ENCODE measurements at places on chromosomes 1 and 21.

DNA sequence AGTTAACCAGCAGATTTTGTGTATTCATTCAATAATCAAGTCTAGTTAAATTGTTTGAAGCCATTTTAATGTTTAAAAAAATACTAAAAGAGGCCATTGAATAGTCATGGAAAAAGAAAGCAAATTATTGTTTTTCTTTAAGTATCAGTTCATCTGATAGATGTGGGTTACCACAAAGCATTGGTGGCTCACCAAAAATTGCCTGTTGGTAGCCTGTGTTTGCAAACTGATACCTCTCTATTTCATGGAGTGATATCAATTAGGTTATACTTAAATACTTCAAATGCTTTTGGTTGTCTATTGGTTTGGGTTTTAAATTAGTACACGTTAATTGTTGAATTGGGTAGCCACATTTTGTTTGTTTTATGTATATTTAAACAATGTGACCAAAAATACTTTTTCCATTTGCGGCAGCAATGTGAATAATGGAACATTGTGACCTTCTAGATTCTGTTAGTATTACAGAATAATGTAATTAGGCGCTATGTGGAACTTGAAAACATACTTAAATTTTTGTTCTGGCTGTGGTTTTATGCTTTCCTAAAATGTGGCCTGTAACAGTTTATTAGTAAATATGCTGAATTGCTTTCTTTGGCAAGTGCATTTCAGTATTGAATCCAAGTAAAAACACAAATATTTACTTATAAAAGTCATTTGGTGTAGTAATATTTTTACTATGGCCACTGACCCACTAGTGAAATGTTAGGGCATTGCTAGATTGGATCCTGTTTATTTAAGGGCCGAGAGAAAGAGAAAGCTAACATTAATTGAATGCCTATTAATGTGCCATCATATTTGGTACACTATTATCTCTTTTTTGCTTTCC is 37.1 kb upstream of the NBL1 start:
- peak; percentile 43 for DNase-seq

DNA sequence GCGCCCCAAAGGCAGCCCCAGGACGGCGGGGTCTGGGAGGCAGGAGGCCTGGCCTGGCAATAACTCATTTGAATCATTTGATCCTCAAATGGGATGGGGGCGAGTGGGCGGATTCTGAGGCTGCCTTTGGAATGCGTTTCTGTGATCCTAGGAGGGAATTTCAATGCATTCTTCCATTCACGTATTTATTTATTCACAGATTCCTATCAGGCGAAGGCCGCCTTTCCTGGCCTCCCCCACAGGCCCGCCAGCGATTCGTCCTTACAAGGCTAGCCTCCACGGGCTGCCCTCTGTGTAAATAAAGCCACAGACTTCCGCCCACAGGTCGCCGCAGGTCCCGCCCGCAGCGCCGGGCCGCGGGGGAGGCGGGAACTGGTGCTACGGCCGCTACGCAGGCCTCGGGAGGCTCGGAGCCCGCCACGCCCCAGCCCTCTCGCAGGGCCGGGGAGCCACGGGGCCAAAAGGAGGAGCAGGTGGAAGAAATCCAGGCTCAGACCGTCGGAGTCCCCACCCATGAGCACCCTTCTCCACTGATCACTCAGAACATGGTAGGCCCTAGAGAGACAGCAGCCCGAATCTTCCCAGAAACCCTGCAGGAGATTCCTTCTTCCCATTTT is 31.3 kb upstream of the JUN start:
- DNase-seq, result peak; percentile 91

DNA sequence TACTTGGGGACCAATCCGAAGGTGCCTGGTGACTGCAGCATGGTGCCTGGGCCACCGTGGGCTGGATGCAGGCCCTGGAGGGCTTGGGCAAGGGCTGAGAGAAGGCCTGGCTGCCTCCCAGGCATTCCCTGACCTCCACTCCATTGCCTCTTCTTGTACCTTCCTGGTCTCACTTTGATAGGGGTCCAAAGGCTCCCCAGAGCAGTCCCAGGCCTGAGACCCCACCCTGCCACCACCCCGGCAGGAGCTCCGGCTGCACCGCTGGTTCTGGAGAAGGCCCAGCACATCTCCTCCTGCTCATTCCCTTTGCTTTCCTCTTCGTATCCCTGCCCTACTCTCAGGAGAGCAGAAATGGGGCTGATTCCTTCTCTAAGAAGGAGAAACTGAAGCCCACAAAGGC is 133.3 kb upstream of the IPO9 start:
- DNase-seq, result no peak

DNA sequence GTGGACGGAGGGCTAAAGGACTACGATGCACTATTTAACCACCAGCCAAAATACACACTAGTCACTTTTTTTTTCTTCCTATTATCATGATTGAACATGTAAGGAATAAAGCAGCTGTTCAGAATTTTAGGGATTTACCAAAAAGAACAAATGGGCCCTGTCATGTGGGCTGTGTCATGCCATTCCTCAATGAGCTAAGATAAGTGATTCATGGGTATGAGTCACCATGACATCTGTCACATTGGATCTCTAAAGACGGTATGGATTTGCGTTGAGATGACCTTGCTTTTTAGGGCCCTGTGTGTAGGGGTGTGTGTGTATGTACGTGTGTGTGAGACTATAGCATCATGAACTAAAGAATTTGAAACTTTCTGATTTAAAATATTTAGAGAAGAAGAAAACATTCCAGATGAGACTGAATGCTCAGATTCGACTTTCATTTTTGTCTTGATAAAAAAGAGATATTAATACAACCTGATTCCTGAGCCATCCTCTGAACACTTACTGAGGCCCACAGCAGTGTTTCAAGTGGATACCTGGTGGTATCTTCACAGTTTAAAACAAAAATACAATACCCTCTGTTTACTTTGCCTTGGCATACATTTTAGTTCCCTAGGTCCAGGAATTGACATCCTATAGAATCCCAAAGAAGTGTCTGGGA is 246.1 kb upstream of the DUSP10 start:
- peak; percentile 62 for DNase-seq

DNA sequence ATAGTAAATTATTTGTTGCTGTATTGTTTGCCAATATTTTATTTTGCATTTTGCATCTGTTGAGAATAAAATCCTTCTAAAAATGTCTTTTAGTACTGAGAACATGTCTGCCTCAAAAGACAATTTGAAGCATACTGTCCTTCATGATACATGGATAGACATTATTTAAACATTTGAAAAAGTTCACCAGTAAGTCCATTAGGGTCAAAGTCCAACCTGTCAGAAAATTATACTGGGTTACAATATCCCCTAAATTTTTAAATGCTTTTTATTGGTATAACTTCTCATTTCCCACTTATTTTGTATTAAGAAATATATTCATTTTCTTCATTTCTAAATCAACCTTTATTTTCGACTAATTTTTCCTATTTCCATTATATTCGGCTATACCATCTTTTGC is 9.3 kb downstream of the CHML start:
- no peak for DNase-seq

- DNase-seq, result no peak
These were observed 12.9 kb downstream of the COA6 start for GRCh38 chr1:234386122-234386521.

DNA sequence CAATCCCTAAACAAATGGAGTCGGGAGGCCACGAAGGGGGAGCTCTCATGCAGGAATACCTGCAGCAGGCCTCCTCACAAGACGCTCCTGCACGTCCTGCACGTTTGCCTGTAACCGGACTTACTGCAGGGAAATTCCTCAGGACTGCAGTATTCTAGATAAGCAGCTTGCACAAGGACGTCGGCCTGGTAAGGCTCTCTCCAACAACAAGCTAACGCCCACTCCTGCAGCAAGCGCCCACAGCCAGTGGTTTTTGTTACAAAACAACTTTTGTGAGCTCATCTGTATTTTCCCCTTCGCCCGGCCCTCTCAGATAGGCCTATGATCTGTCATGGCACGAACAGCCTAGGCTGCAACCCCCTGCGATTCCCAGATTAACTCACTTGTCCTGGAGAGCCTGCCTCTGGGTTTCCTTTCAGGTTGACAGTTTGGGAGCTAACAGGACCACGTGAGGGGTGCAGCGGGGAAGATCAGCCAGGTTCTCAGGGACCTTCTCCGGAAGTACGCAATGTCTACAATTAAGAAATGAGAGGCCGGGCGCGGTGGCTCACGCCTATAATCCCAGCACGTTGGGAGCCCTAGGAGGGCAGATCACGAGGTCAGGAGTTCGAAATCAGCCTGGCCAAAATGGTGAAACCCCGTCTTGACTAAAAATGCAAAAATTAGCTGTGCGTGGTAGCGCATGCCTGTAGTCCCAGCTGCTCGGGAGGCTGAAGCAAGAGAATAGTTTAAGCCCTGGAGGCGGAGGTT is 921 bp upstream of the MIB2 start:
- peak; percentile 90 for DNase-seq

DNA sequence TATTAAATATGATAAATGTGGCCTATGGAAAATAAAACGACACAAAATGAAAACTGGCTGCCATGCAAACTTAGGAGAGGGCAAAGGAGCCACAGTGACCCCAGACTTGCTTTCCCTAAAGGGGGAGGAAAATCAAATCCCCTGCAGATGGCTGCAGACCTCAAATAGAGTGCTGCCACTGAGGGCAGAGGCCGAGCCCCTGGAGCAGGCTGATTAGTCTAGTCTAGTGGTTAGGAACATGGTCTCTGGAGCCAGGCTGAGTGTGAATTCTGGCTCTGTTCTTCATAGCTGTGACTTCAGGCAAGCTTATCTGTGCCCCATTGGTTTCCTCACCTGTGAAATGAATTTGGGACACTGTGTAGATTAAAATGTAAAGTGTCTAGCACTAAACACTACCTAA is 60.8 kb downstream of the ITPKB start:
- DNase-seq, result no peak

GRCh38 chr1:211082824-211083223 is 51.1 kb downstream of the KCNH1 start:
- peak; percentile 42 for DNase-seq

- DNase-seq, result no peak
These were observed 74.5 kb downstream of the ITPKB start for GRCh38 chr1:226664413-226665101.

GRCh38 chr1:53589043-53589887 is 130.1 kb downstream of the DMRTB1 start:
- no peak for DNase-seq

DNA sequence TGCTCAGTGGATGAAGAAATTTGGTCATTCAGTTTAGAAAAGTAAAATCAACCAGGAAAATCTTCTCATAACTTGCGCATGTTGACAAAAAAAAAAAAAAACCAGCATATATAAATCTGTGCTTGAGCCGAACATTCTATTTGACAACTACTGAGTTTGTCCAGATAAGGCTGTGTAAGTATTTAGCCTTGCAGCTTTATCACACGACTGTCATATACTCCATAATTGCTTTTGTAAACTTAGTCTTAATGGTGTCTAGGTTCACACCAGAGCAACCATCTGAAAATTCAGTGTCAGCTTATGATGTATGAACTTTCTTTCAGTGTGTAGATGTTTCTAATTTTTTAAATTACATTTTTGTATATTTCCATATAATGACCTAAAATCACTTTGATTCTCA is 1173.8 kb upstream of the TMPRSS15 start:
- DNase-seq, result no peak

- DNase-seq, result no peak
These were observed 17.8 kb downstream of the GBP6 start for GRCh38 chr1:89381618-89382017.

- DNase-seq, result no peak
These were observed 19.8 kb upstream of the LBR start for GRCh38 chr1:225447650-225448089.

GRCh38 chr1:246564839-246565750 is 966 bp downstream of the TFB2M start:
- no peak for DNase-seq

DNA sequence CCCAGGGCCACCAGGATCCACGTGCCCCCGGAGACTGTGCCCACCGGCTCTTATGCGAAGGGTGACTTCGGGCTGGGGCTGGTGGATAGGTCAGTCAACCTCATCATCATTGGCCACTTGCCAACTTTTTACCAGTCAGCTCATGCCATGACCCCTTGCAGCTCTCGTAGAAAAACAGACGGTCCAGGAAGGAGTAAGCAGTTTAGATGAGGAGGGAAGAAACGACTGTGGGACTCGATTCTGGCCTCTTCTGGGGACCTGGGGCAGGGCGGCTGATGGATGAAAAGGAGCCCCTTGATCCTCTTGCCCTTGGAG is 41.0 kb downstream of the UBASH3A start:
- no peak for DNase-seq
